Activated T-helper 1 cell treated with anti-CD3 and anti-CD28 coated beads, Interleukin-12 subunit alpha, Interleukin-12 subunit beta, Interleukin-2, Interleukin-4 antibody, amounts not matched to agents 30 ng/mL and 10 ng/mL and 1 ng/mL, durations not matched to agents 14 hours and 24 hours and 36 hours (primary cell): ENCODE measurements at places on chromosomes 12 and 14. TPM values are rescaled to one million over a fixed set of nuclear protein-coding genes. Genes with fewer than 3 reads are reported as not detected.

DNA sequence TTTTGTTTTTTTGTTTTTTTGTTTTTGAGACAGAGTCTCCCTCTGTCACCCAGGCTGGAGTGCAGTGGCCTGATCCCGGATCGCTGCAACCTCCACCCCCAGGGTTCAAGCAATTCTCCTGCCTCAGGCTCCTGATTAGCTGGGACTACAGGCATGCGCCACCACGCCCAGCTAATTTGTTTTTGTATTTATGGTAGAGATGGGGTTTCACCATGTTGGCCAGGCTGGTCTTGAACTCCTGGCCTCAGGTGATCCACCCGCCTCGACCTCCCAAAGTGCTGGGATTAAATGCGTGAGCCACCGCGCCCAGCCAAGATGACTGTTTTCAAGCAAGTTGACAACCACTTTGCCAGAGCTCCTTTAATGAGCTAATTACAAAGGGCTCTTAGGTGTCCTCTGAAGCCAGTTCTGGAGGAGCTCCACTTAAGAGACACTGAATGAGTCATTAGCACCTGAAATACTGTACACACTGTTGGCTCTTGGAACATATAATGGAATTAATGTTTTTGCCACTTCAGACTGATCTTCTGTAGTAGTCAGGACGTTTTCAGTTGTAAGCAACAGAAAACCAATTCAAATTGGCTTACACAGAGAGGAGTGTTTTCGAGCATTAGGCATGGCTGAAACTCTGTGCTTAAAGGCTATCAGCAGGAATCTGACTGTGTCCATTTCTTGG lies 55.4 kb upstream of the MED13L start:
- DNase-seq = no peak

GRCh38 chr14:85131226-85131922 lies 398.6 kb upstream of the FLRT2 start:
- no peak for DNase-seq

GRCh38 chr14:100747021-100747586 lies 20.4 kb downstream of the DLK1 start:
- no peak for DNase-seq

DNA sequence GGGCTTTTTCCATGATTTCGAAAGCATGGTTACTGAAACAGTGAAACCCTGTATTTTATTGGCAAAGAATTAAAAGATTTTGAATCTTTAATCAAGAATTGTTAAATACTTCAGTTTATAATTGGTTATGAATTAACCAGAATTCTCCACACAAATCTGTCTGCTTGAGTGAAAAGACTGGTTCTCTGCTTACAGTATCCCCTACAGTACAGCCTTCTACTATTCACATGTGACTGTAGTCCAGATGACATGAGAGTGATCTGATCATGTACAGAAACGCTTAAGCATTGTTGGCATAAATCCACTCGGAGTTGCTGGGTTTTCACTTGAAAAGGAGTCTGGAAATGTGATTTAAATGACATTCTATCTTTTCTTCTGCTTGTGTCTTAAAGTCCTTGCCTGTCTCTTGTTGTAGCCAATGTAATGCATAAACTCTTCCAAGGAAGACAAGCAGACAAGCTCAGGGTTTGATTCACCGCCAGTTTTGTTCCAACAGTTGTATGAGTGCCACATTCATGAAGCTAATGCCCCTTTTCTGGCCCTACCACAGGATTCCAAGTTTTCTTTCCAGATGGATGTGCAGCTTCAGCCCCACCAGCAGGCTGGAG lies 222.0 kb upstream of the LRIG3 start:
- DNase-seq = no peak

The CDCA3 gene
- 27.2 and 32.5 TPM in 2 replicates for total RNA-seq

The GAPDH gene
- 4,315 and 4,318 TPM in 2 replicates for total RNA-seq
